Pancreas (tissue), 10 donors: ENCODE measurements at places on chromosomes 6 and 20. TPM values are rescaled to one million over a fixed set of nuclear protein-coding genes. Genes with fewer than 3 reads are reported as not detected.

Gene CALHM4
- not detected for total RNA-seq

Gene AIF1
- total RNA-seq = 1.1 TPM

- H3K4me1 ChIP-seq = no peaks in the 10 kb centered on the region
- no peak overlapping the region for H3K4me3 ChIP-seq
- H3K27me3 ChIP-seq = no peaks in the 10 kb centered on the region
- no peak overlapping the region for H3K27ac ChIP-seq
- DNase-seq = no peak
These were observed 395.5 kb upstream of the RUNX2 start for GRCh38 chr6:44932651-44933091.

- no peak overlapping the region for H3K4me3 ChIP-seq
- H3K27ac ChIP-seq = no peak overlapping the region
- H3K27me3 ChIP-seq = no peaks in the 10 kb centered on the region
- H3K36me3 ChIP-seq = no peaks in the 10 kb centered on the region
- H3K4me1 ChIP-seq = no peaks in the 10 kb centered on the region
These were observed 17.0 kb downstream of the CRISP1 start for GRCh38 chr6:49849213-49849907.

DNA sequence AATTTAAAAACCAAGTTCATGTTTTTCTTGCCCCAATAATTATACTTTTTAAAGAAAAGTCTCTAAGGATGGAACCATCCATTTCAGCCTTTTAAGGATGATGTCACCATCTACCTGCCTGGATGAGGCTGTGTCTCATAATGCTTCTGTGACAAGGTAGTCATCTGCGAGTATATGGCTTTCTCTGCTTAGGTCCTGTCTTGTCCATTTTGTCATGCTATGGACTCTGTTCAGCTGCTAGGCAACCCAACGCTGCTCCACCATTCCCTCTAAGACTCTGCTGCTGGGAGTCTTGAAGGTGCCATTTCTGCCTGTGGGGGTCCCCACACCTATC, 459.8 kb upstream of the RUNX2 start:
- H3K36me3 ChIP-seq = no peaks in the 10 kb centered on the region
- no peaks in the 10 kb centered on the region for H3K4me1 ChIP-seq
- no peaks in the 10 kb centered on the region for H3K27me3 ChIP-seq
- DNase-seq = no peak

- H3K36me3 ChIP-seq = no peaks in the 10 kb centered on the region
- H3K4me1 ChIP-seq = peaks cover 7% of the 10 kb centered on the region
- no peaks in the 10 kb centered on the region for H3K27me3 ChIP-seq
- peak overlapping the region; percentile 25 for H3K27ac ChIP-seq
These were observed 51.6 kb downstream of the MBOAT1 start for GRCh38 chr6:20160541-20161283.
